ENCODE measurements at places on chromosomes 12 and 14.

DNA sequence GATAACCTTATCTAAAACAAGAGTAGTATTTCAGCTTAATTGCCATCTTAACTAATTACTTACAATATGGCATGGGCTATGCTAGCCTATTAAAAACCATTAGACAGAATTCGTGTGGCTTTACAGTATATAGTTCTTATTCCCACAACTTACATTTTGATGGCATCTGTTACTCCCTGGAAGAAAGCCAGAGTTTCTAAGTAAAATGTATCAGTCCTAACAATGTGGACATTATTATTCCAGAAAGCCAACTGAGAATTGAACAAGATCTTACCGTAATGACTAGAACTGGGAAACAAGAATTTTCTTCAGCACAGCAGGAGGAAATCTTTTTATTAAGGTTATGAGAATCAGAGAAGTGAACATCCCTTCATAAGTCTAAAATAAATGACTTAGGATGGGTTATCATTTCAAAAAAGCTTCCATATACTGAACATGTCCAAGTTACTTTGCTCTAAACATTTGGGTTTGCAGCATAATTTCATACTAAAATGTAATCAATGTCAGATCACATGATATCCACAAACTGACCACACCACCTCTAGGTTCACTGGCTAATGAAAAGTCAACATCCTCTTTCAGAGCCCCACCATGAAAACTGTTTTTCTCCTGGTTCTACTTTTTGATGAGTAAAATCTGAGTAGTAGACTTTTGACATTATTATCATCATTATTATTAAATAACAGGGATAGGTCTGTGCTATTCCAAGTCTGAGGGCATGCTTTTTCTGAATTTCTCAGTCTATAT is 179.7 kb downstream of the SSPN start:
- no peak for DNase-seq

DNA sequence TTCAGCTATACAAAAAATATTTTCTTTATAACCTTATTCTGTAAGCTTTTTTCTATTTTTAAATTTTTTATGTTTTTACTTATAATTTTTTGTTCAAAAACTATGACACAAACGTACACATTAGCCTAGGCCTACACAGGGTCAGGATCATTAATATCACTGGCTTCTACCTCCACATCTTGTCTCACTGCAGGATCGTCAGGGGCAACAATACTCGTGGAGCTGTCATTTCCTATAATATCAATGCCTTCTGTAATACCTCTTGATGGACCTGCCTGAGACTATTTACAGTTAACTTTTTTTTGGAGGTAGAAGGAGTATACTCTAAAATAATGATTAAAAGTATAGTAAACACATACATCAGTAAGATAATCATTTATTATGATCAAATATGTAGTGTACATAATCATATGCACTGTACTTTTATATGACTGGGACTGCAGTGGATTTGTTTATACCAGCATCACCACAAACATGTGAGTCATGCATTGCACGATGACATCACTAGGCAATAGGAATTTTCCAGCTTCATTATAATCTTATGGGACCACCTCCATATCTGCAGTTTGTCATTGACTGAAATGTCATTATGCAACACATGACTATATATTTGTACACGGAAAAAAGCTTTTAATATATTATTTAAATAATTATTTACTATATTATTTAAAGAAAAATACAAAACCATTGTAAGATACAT is 18.5 kb upstream of the PMCH start:
- DNase-seq = peak; percentile 57

DNA sequence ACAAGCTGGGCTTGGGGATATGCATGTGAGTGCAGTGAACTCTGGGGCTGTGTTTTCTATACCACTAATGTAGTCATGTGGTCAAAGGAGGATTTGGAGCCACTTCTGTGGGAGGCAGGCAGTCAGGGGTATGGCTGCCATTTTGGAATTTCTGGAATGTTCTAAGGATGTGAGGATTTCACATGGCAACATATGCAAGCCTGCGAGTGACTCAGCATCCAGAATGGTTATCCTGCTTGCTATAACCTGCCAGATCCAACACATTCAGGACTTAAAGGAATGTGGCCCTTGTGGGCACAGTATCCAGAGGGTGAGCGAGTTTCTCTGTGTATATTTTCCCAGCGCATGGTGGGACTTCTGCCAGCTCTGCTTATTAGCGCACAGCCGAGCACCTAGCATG is 249.2 kb upstream of the PWP1 start:
- no peak for DNase-seq

DNA sequence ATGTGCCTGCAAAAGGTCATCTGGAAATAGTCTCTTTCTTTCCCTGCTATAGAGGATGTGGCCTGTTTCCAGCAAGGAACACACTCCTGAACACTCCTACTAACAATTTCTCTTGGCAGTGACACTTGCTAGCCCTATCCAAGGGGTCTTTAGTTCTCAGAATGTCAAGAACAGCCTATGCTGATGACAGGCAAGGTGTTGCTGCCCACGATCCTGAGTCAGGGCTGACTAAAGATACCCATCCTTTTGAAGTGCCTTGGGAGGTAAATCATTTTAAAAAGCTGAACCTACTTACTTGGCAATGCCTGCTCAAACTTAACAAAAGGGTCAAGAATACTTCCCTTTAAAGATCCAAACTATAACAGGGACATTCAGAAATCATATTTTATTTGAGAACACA is 1146.4 kb downstream of the VRK1 start:
- no peak for DNase-seq

DNA sequence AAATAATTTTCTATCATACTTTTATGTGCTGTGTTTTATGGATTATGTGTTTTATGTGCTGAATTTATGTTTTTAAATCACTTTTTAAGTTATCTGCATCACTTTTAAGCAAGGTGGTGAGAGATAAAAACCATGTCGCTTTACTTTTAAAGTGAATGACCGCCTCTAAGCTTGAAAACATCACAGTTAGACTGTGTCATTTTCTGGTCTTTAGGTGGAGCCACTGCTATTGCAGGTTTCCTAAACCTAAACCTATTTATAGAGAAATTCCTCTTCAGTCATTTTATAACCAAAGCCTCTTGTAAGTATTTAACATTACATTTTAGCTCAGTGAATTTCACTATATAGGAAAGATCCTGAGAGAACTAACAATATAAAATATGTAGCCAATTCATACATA is 21.0 kb upstream of the MDM2 start:
- DNase-seq = no peak

- DNase-seq = no peak
Observed at GRCh38 chr14:31677052-31677451, 115.8 kb downstream of the NUBPL start.

- no peak for DNase-seq
Observed at GRCh38 chr12:42737398-42737797, 147.9 kb upstream of the PRICKLE1 start.

DNA sequence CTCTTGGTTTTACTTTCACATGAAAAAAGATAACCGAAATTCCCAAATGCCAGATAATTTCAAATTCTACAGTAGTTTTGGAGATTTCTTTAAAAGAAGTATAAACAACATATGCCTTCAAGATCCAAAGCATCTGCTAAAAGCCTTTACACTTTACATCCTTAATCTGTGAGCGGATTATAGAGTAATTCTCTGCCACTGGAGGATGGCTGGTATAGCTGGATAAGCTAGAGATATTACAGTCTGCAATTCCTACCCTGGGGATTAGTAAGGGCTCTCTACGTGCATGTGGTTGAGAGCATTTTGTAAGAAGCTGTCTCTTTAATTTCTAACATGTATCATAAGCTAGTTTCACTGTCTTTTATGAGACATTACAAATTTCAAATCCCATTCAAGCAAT is 240.3 kb upstream of the HMGA2 start:
- no peak for DNase-seq

- DNase-seq = peak; percentile 8
Observed at GRCh38 chr12:100987552-100988521, 193.3 kb downstream of the ANO4 start.

- DNase-seq = no peak
Observed at GRCh38 chr12:7100239-7100638, 8.0 kb upstream of the C1R start.

GRCh38 chr12:82097877-82098276 is 260.3 kb downstream of the CCDC59 start:
- DNase-seq = no peak

GRCh38 chr12:52063082-52063924 is 6.5 kb upstream of the ATG101 start:
- no peak for DNase-seq

GRCh38 chr12:9064201-9064814 is 51.4 kb downstream of the A2M start:
- DNase-seq = peak; percentile 34

GRCh38 chr14:38618514-38618913 is 362.6 kb upstream of the CLEC14A start:
- no peak for DNase-seq

DNA sequence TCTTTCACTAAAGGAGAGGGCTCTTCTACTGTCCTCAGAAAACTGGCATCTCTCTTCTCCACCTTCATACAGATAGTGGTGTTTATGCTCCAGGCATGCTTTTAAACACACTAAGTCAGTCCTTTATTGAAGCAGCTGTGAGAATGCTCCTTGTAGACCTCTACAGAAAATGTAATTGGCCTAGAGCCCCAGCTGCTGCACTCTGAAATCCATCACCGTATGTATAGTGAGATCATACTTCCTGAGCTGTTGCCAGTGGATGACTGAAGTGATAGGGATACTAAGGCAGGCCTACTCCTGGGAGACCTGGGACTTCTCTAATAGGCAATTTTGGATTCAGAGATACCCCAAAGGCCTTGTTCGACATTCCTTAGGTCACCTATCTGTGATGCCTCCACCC is 535.4 kb downstream of the RPS29 start:
- no peak for DNase-seq

GRCh38 chr12:32312049-32312670 is 87.2 kb upstream of the FGD4 start:
- DNase-seq = peak; percentile 81

DNA sequence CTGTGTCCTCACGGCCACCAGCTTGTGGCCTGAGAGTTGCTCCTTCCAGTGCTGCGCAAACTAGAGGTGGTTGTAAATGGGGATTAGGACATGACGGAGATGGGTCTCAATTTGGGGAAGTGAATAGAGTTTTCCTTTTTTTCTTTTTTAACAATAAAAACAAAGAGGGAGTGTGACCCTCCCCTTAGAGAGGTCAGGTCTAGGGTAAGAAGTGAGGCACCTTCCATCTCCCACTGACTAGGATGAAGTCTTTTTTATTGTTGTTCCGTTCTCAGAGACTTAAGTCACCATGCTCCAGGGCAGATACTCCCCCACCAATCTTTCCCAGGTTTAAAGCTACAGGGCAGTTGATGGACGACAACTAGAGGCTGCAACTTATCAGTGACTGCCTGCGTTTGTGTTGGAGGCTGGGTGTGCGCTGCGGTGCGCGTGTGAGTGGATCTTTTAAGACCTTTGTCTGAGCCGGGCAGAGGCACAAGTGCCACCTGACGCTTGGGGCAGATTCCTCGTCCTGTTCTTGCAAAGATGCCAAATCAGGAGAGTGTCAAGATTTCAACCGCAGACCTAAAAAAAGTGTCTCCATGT is 2.1 kb upstream of the GSC start:
- DNase-seq = no peak

DNA sequence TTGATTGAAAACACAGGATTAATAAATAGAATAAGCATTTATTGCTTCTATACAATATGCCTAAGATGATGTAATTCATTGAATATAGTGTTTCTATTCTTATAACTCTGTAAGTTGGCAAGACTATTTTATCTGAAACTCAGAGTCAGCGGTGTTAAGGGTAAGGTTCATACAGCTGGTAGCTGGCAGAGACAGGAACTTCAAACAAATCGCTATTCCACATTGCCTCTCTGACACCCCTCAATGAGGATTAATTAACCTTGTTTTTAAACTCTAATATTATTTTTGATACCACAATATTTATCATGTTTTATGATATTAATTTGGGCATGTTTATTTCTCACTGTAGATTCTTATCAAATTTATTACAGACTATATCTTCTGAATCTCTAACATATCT is 323.4 kb downstream of the ACSS3 start:
- no peak for DNase-seq

- no peak for DNase-seq
Observed at GRCh38 chr12:124774054-124774461, 89.6 kb downstream of the SCARB1 start.

DNA sequence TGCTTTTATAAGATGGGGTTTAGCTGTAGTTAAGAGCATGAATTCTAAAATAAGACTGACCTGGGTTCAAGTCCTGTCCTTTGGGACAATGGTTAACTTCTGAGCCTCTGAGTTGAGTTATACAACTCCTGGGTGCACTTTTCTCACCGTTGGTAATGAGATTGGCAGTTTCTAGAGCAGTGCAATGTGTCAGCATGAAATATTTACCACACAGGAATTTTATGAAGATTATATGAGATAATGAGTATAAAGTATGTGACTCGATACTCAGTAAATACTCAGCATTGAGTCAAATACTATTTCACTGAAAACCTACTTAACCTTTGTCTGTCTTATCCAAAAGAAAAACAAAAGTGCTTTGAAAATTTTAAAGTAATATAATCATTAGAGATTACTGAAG is 214.2 kb downstream of the CPNE8 start:
- DNase-seq = no peak

DNA sequence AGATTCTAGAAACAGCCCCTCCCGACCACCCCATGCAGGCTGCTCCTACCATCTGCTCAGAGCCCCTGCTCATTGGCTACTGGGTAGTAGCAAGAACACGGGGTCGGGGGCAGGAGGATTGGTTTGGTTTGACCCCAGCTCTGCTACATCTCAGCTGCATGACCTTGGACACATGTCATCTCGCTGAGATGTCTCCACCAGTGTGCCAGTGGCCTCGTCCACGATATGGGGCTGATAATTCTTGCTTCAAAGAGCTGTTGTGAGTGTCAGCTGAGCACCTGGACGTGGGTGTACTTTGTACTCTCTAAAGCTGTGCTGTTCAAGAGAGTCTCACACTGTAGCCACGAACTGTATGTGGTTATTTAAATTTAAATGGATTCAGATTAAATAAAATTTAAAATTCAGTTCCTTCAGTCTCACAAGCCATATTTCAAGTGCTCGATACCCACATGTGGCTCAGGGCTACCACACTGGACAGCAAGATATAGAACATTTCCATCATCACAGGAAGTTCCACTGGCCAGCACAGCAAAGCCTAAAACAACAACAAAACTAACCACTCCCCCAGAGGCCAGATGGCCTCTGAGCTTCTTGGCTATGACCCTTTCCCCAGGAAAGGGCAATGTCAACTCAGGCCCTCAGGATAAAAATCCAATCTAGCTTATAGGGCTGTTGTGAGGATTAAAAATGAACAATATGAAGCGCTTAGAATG is 18.6 kb downstream of the LTBP2 start:
- no peak for DNase-seq

DNA sequence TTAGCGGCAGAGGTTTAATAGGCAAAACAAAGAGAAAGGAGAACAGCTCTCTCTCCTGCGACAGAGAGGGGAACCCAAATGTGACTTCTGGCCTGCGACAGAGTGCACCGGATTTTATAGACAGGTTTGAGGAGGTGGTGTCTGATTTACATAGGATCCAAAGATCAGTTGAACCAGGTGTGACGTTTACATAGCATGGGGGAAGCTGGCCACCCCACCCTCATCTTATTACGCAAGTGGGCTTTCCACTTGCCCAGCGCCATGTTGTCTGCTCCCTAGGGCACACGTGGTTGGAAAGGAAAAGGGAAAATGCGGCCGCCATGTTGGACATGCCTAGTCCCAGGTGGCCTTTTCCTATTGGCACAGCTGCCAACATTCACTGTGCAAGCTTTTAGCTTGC is 17.4 kb downstream of the BCL2L14 start:
- DNase-seq = no peak
